ENCODE measurements at places on chromosomes 13 and 19.
A peak's percentile ranks its signal among the peaks of the same experiment; 100 is the strongest.

DNA sequence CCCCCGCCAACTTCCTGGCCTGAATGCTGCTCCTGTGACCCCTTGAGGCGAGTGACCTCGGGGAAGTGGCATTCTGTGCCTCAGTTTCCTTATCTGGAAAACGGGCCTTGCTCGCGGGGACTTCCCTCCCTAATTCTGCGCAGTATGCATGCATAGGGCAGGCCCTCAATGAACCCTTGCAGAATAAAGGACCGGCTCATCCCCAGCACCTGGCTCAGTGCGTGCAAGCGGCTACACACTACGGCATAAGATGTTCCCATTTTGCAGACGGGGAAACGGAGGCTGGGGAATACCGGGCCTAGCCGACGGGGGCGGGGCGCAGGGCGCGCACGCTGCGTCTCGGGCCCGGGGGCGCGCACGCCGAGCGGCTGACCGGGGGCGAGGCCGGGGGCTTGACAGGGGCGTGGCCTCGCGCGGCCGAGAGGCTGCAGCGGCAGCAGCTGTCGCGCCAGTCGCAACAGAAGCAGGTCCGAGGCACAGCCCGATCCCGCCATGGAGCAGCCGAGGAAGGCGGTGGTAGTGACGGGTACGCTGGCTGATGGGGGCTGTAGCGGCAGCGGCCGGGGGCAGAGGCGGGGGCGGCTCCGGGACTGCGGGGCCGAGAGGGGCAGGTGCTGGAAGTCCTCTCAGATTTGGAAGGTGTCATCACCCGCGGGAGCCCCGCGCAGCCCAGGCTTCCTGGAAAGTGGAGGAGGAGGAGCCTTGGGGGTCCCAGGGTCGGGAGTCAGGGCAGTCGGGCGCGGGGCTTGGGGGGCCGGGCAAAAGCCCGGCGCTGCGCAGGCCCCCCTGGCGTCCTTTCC is at the start of gene PGPEP1:
Gene PGPEP1, plus strand, starts transcription at position 409 of the 800 bp plus-strand sequence. Its CDS starts 84 bp downstream, at position 493.
- DNase-seq, result peak; percentile 88

GRCh38 chr13:46861959-46862358 is 34.9 kb downstream of the HTR2A start:
- no peak for DNase-seq

DNA sequence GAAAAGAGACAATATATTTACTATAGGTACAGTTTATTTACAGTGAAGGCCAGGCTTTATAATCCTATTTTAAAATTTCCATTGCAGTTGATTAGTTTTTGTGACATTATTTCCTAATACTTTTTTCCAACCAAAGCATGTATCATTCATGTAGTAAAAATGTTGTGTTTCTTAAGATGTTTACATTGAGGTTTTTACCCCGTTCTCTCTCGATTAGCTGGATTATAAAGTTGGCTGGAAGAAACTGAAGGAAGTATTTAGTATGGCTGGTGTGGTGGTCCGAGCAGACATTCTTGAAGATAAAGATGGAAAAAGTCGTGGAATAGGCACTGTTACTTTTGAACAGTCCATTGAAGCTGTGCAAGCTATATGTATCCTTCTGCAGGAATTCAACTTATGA is 21.2 kb downstream of the HNRNPM start:
- DNase-seq, result no peak

GRCh38 chr13:86846501-86846900 is 824.7 kb upstream of the SLITRK5 start:
- DNase-seq, result no peak

GRCh38 chr13:42153199-42154113 is 105.0 kb downstream of the DGKH start:
- DNase-seq, result no peak

GRCh38 chr13:52029569-52029968 is 5.1 kb downstream of the UTP14C start:
- DNase-seq, result no peak

DNA sequence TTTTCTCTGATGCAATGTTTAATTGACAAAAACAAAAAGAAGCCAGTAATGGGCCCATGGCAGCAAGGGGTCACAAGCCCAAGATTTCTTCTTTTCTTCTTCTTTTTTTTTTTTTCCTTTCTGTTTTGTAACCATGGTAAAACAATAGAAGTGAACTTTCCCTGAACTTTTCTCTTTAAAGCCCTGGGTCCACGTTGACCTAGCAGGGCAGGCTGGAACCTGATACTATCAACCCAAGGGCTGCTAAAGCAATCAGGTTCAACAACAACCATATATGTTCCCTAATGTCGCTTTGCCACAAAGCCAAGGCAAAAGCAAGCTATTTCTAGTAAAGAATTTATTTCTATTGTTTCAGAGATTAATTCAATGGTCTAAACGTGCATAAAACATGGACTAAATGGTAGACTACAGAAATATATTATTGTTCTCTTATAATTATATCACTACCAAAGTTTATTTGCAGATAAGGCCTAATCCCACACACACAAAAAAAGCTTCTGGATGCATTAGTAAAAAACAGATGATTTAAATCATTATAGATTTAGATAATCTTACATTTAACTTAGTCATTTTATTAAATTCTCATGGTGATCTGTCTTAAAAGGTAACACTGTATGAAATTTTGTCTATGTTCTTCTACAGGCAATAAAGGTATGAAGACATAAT is 153.9 kb downstream of the DACH1 start:
- DNase-seq, result no peak

GRCh38 chr13:49319551-49319950 is 71.8 kb downstream of the CDADC1 start:
- peak; percentile 35 for DNase-seq

DNA sequence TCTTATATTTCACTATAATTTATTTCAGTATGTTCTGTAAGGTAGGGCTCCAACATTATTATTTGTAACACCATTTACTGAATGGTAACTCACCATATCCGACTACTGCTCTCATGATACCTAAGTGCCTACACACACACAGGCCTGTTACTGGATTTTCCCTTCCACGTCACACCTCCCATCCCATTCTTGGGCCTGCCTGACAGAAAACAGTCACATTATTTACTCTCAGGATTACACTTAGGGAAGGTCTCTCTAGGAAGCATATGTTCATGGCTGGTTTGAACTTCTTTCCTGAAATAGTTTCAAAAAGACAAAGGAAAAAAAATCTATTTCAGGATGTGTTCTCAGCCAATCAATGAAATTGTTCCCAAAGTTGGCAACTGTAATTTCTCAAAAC is 102.3 kb upstream of the DOCK9 start:
- DNase-seq, result no peak

DNA sequence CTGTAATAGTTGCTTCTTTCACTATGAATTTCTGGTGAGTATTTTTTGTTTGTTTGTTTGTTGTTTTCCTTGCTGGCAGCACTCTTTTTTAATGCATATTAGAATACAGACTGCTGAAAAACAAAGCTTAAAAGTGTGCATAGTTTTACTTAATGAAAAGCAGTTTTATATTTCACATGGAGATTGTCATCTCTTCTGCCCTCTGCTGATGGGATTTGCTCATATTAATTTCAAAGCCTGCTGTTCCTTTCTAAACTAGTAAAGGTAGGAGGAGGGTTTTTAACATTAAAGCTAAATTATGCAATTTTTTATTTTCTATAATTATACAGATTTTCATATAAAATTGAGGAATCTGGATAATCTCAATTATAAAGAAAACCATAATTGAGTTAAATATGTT is 692.6 kb upstream of the SLITRK1 start:
- no peak for DNase-seq

- peak; percentile 96 for DNase-seq
These were observed 47.4 kb downstream of the ZFP14 start for GRCh38 chr19:36331353-36332228.

DNA sequence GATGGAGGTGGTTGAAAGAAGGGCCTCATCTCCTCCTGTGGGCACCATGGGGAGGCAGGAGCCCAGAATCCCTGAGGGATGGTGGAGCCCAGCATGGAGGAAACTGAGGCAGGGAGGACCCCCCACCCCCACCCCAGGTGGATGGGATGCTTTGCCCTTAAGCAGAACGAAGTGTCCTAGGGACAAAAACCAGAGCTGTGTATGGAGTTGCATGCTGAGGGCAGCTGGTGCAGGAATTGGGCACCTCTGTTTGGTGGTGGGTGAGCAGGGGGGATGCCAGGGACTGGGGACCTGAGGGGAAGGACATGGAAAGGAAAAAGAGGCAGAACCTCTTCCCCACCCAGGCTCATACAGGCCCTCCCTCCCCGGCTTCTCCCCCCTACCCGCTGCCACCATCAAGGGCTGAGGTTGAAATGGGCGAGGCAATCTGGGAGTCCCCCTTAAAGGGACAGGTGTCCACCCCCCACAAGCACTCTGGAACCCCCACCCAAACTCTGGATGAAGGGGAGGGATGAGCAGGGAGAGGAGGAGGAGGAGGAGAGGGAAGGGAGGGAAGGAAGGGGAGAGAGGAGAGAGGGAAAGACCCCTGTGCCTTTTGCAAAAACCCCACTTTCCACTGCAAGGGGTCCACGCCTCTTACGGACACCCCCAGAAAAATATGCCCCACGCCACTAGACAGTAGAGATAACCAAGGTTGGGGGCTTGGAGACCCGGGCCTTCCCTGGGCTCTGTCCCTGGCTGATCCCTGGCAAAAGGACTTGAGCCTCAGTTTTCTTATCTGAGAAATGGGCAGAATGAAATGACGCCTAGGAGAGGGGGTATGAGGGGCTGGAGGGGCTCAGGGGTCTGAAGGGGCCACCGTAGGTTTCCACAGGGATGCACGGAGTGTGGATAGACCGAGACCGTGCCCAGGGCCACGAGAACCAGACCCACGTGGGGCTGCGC is 5.9 kb downstream of the ONECUT3 start:
- no peak for DNase-seq

GRCh38 chr19:31436121-31436776 is 87.0 kb upstream of the TSHZ3 start:
- peak; percentile 88 for DNase-seq

- DNase-seq, result peak; percentile 52
These were observed 518 bp downstream of the NUDT19 start for GRCh38 chr19:32691952-32692726.

- no peak for DNase-seq
These were observed 2.1 kb downstream of the MTIF3 start for GRCh38 chr13:27448308-27448707.

DNA sequence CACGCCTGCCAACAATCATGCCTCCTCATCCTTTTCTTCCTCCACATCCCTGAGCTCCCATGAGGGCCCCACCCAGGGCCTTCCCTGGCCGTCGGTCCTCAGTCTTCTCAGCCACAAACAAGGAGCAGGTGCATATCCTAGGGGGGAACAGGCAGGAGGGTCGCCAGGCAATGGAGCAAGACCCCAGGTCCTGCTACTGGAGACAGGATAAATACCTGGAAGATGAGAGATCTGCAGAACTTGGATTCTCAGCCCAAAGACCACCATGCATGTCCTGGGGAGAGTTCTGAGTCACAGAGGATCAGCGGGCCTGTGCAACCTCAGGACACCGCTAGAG is 344.7 kb upstream of the TSHZ3 start:
- DNase-seq, result no peak

- no peak for DNase-seq
These were observed 470 bp downstream of the ZNF835 start for GRCh38 chr19:56670961-56671612.

GRCh38 chr19:49692147-49692506 is 1.2 kb downstream of the CPT1C start:
- no peak for DNase-seq

DNA sequence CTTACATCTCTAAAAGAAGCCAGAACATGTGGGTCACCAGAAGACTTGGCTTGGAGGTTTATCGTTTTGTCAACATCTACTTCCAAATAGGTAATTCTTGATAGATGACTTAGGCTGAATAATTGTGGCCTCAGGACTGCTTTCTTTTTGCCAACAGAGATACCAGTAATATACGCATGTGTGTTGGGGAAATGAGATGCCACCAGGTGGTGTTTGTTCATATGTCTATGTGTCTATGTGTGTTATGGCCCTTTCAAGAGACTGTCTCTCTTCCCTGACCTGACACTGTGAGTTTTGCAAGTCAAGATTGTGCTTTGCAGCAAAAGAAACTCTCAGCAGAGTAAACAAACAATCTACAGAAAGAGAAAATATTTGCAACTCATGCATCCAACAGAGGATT is 31.6 kb upstream of the METTL21C start:
- DNase-seq, result no peak

DNA sequence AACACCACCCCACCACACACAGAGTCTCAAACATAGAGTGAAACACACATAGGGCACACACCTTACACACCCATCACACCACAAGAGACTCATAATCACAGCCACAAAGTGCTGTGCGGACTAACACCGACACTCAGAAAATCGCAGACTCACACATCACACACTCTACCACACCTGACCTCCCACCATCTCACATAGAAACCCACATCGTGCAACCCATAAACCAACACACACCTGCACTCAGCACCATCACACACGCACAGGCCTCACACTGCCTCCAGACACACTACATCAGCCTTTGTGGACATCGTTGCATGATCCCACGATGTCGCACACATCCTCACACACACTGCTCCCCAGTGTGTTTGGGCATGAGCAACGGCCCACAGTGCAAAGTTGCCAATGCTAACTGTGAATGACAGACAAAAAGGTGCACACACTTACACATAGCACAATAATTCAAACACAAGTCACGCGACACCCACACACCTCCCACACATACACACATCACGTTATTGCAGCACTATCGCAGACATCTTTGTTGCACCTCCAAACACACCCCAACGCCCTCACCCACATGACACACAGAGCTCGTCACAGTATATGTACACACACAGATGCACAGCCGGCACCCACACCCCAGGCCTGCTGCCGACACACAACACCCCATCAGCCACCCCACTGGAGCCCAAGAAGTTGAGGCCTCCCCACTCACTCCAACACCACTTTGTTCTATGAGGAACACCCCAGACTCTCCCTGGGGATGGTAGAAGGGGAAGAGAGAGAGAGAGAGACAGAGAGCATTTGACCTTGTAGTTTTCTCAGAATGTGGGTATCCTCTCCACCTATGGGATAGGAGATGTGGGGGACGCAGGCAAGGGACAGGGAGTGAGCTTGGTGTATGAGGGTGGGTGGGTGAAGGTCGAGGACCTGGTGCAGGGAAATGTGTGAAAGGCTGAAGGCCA is 1.2 kb upstream of the ATP1A3 start:
- DNase-seq, result no peak

DNA sequence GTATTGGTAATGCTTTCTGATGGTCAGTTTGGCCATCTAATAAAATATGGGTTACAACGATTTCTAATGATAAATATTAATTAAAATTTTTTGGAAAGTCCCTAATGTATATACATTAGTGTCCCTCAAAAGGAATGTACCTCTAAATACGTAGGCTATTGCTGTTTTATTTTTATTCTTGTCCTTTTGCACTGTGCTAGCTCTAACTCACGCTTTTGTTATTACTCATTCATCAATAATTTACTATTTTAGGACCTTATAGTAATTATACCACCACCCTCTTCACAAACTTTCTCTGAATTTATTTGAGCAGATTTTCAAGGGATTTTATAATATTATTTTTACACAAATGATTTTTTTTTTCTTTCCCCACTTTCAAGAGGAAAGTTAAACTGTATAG is 795.9 kb upstream of the PCDH9 start:
- no peak for DNase-seq

- DNase-seq, result no peak
These were observed 16.7 kb downstream of the KDM4B start for GRCh38 chr19:4985551-4985991.
